Astrocyte (in vitro differentiated cells and primary cell): ENCODE measurements at places on chromosomes 12 and 14.

DNA sequence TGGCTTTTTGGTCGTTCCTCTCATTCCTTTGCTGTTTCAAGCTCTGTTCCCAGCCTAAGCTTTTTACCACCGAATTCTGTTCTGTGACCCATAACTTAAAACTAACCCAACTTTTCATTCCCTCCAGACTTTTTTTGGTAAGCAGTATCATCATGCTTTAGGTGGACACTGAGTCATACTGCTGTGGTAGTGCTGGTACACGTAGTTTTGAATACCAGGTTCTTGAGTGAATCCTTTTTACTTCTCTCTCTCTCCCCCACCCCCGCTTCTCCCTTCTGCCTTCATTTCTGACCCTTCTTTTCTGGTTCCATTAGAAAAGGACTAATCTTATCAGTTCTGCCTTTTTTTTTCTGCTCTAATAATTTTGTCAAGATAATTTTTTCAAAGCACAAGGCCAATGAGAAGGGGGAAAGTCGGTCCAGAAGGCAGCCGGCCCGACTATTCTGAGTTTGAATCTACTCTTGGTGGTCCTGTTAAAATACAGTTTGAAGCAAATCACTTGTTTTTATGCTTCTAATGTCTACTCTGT is 2.3 kb upstream of the MDM2 start:
- peak; percentile 45 for DNase-seq

DNA sequence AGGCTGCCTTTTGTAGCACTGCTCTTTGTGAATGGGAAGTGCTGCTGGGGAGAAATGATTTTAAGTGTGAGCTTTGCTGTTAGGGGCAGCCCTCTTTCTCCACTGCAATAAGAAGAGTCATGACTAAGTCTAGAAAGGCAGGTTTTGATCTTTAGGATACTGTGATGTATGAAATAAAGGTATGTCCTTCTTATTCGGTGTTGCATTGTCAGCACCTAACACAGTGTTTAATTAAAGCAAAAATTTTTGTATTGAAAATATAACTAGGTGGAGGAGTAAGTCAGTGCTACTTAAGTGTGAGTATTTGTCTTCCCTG is 81.5 kb downstream of the ETV6 start:
- no peak for DNase-seq

DNA sequence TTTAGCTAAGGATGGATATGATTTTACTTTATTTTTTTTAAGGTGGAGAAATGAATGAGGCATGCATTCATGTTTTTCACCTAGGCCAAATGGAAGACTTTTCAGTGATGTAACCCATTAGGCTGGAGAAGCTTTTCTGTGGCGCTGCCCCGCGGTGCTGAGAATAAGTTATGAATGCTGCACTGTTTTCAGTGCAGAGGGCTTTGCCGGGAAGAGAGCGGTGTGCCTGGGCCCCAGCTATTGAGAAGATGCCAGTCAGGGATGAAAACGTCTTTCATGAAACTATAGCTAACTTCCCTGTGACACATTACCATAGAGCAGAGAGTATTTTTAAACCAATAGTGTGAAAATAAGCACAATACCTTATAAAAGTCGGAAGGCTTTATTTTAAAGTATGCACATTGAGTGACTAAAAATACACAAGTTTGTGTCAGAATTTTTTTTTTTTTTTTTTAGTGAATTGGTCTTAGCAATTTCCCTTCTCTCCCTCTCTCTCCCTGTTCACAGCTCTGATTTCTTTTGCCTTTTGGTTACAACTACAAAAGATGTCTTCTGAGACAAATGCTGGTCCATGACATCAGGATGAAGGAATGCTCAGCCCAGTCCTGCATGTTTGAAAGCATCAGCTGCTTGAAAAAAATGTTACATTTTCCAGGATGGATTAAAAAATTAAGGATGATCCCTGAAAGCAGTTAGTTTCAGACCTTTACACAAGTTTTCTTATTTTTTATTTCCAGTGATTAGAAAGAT is 48.3 kb downstream of the NPAS3 start:
- DNase-seq = peak; percentile 89

- DNase-seq = no peak
Measured at GRCh38 chr12:123960856-123961255, 11.8 kb downstream of the CCDC92 start.

DNA sequence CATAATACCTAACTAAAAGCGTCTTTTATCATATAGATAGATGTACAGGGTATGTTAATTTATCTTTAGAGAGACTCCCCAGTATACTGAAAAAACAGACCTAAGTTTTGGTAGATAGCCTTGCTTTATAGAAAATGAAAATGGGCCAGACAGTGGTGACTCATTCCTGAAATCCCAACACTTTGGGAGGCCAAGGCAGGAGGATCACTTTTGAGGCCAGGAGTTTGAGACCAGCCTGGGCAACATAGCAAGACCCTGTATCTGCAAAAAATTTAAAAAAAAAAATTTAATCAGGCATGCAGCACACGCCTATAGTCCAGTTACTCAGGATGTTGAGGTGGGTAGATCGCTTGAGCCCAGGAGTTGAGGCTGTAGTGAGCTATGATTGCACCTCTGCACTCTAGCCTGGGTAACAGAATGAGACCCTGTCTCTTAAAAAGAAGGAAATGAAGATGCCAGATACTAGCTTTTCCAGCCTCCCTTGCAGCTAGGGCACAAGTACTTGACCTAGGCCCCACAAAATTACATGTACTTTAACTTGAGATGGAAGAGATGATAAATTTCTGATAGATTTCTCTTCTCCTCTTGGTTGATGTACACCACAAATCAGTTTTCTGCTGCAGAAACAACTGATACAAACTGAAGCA is 17.1 kb downstream of the RAP1B start:
- DNase-seq = no peak

GRCh38 chr14:104786091-104786586 is 9.4 kb downstream of the AKT1 start:
- DNase-seq = no peak

GRCh38 chr14:89256283-89256682 is 160.8 kb downstream of the FOXN3 start:
- no peak for DNase-seq

DNA sequence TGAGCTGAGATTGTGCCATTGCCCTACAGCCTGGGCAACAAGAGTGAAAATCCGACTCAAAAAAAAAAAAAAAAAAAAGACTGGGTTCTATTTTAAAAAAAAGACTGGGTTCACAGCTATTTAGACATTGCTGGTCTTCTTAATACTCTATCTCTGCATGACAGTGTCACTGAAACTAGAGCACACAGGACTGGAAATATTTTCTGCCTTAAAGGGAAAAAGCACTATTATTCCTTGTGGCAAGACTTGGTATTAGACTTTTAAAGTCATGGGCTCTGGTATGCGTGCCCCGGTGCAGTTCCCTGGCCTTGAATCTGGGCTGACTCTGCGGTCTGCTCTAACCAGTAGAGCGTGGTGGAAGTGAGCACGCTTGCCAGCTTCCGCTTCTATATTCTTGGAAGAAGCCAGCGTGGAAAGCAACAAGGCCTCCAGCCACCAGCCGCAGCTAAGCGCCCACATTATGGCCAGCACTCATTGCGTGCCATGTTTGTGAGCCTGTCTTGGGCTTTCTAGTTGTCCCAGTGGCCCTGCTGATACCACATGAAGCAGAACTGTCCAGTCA is 31.3 kb downstream of the PRKAB1 start:
- no peak for DNase-seq

- DNase-seq = peak; percentile 43
Measured at GRCh38 chr12:57103856-57104255, 7.3 kb downstream of the STAT6 start.

GRCh38 chr14:23645812-23646647 is 9.9 kb downstream of the DHRS2 start:
- no peak for DNase-seq

- DNase-seq = no peak
Measured at GRCh38 chr12:24591079-24591626, 357.7 kb downstream of the BCAT1 start.

DNA sequence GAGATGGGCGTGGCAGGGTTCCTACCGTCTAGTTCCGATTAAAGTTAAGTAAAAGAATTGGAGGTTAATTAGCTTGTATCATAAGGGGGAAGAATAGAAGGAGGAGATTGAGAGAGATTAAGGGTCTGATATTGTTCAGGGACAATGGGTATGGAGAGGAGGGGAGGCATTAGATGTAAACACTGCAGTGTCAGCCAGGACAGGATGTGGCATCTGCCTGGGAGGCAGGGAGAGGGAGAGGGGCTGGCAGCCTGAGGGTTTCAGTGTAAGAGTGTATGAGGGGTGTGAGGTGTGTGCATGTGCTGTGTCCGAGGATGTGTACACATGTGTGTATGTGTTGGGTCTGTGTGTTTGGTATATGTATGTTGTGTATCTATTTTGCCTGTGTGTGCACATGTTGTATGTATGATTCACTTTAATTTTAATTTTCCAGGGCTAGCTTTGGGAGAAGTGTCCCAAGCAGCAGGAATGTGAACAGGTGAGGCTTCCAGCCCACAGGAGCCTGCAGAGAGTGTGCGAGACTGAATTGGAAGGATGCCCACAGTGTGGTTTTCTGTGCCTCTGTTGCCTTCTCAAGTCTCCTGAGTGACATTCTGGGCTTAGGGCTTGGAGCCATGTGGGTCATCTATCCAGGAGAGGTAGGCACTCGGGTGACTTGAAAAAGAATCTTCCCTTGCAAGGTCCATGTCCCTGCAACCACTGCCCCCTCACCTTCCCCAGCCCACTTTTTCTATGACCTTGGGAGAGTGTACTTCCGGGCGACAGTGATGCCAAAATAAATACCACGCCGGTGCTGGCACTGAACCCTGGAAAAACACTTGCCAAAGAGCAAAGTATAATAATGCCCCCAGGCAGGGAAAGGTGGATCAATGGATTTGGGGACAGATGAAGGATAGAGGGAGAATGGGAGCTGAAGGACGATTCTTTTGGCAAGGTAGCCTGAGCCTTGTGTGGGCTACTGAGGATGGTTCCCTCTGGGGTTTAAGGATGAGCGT is 36.8 kb upstream of the DCD start:
- DNase-seq = no peak

DNA sequence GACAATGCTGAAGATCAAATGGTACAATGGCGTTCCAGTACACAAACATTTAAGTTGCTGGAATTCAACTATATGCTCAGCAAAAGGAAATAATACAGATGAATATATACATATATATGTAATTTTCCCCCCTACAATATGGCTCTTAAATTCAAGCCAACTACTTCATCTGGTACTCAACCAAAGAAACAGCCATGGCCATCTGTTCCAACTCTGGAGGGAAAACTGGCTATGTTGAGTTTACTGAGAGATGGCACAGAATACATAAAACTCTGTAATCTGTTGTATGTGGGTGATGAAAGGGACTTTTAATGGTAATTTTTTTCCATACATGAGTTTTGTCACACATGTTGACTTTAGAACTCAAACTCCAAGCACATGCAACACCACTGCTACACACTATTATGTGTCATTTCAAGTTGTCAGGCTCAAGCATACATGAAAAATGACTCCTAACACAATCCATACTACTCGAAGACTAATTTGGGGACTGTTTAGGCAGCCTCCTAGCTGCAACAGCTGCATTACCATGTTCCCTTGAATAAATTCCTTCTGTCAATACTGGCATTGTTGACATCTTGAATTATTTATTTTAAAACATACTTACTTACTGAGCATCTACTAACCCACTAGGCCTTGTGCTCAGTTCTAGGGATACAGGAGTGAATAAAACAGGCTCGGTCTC is 38.2 kb upstream of the MAP3K9 start:
- DNase-seq = no peak

GRCh38 chr14:36281309-36281708 is 39.1 kb downstream of the MBIP start:
- no peak for DNase-seq

- no peak for DNase-seq
Measured at GRCh38 chr14:99419905-99420304, 60.8 kb downstream of the SETD3 start.

DNA sequence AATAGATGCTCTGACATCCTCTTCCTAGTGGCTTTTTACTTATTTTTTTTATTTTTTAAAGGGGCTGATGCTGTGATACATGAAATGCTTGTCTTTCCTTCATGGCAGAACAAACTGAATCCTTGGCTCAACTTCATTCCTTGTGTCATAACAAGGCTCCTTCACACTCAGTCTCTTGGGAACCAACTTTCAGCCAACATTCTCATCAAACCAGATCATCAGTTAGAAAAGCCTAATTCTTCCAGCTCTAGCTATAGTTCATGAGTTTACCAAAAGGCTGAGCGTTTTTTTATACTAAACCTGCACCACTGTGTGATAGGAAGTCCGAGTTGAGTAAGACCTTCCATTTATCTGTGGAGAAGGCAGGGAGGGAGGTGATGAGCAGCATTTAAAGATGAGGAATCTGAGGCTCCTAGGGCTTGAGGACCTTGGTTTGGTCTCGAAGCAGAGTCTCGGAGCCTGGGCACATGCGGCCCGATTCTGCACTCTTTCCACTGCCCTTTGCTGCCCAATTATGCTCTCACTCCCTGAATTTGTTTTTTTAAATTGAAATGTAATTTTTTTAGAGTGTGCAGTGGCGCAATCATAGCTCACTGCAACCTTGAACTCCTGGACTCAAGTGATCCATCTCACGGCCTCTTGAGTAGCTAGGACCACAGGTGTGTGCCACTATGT is 8.2 kb downstream of the GPRC5D start:
- no peak for DNase-seq

GRCh38 chr14:39430762-39431415 is 1.3 kb downstream of the FBXO33 start:
- DNase-seq = no peak

- no peak for DNase-seq
Measured at GRCh38 chr14:50397390-50398188, 908 bp upstream of the CDKL1 start.

GRCh38 chr14:100893760-100894159 is 9.8 kb downstream of the RTL1 start:
- no peak for DNase-seq

DNA sequence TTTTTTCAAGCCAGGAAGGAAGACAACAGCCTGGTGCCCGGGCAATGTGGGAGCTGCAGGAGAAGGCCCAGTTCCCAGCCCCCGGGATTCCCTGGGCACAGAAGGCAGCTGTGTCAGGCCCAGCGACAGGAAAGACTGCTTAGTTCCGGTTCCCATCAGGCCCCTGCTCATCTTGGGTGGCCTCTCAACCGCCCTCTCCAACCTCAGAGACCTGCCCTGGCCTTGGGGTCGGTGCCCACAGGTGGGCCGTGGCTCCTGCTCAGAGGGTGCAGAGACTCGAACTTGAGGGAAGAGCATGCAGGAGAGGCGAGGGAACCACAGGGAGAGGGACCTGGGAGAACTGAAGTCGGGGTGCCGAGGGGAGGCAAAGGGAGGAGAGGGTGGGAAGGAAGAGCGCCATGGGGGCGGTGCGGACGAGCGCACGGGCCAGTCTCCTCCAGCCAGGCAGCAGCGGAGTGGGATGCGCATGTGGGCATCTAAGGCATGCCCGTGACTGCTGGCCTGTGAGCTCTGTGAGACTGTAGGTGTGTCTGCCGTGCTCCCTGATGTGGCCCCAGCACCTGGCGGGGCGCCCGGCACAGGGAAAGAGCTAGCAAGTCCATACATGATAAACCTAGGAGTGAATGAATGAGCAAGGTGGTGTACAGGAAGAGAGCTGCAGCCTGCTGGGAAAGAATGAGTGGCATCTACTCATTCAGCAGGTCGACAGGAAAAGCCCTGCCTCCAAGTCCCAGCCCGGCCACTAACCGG is 42.7 kb downstream of the SSH1 start:
- DNase-seq = no peak

- DNase-seq = no peak
Measured at GRCh38 chr14:86654558-86655184, 1124.7 kb downstream of the FLRT2 start.

- peak; percentile 12 for DNase-seq
Measured at GRCh38 chr12:22657538-22657937, 32.6 kb downstream of the ETNK1 start.

- no peak for DNase-seq
Measured at GRCh38 chr14:77091518-77091917, 6.5 kb upstream of the CIPC start.
